ENCODE measurements at places on chromosomes 6 and 20.

DNA sequence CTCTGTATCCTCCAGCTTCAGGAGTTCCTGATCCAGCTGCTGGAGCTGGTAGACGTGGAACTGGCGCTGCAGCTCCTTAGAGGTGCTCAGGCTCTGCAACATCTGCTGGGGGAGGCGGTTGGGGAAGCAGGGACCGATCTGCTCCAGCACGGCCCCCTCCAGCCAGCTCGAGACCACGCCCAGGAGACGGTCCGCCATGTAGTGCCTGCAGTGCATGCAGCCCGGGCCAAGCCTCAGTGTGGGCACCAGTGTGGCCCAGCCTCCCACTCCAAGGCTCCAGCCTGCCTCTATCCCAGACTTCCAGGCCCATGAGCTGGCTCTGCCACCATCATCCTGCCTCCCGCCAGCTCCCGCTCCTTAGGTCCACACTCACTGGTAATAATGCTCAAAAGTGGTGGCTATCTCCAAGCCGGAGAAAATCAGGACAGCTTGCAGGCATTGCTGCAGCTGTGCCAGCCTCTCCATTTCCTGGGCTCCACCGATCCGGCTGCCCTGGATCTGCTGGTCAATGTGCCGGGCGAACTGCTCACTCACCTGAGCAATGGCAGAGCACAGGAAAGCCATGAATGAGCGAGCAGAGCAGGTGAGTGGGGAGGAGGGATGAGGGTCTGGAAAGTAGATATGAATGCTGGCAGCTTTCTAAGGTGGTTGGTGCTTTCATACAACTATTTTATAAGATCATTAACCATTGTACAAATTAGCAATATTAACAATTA, 13.0 kb downstream of the CUL7 start:
- no peak for DNase-seq

- no peak for DNase-seq
Observed at GRCh38 chr6:33769248-33769821, 19.6 kb downstream of the LEMD2 start.

DNA sequence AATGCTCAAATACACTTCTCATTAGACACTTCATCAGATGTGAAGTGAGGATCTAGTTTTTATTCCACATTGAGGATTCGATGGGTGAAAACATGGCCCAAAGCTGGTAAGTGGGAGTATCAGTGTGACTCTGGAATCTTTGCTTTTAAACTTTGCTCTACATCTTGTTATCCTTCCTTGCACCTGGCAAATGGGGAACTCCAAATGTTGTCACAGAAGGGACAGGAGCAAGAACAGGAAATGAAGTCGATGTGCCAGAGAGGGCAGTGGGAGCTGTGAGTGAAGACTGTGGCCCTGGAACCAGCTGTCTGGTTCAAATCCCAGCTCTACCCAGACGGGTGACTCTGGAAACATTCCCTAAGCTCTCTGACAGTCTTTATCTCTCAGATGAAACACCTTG, 86.7 kb upstream of the AGPAT4 start:
- DNase-seq = no peak

DNA sequence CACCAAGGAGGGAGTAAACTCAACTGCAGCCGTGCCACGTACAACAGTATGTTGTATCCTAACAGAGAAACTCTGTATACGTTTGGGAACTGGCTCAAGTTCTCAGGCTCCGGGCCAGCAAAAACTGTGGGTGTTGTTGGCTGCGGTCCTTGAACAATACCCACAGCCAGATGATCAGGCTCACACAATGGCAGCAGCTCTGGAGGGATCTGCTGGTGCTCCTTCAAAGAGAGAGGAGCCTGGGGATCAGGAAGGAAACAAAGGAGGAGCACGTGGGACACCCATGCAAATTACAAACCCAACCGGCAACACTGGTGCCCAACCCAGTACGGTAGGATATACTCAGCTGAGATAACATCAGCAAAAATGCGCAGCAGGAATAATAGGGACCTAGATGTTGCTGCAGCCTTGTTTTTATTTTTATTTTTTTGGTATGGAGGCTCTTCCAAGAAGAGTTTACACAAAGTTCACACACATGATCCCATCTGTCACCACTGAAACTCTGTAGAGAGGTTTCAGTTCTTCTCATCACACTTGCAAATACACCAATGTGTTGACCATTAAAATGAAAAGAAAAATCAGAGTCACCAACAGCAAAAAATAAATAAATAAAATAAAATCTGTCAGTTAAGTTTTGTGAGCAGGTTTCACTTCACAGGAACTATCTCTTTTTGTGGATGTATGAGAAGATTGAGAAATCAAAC, 41.2 kb upstream of the PDE10A start:
- no peak for DNase-seq

DNA sequence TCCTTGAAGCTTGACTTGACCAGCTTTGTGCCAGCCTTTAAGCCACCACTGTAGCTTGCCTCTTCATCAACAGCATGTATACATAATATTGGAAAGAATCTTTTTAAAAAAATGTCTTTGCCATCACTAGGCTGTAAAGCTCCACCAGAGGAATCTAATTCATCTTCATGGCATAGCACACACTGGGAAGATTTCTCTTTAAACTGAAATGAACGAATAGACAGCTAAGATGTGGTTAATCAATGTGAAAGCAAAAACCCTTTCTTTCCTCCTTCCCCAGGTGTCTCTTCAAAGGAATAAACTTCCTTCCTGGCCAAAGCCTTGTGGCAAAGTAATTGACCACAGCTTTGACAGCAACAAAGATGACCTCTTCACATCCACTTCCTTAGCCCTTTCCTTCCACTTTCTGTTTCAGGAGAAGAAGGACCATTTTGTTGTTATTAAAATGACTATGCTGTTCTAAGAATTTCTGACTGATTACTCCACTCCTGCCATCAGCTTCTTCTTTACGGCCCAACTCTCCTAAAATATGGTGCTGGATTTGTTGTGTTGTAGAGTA, 428.7 kb upstream of the SOX4 start:
- DNase-seq = no peak

DNA sequence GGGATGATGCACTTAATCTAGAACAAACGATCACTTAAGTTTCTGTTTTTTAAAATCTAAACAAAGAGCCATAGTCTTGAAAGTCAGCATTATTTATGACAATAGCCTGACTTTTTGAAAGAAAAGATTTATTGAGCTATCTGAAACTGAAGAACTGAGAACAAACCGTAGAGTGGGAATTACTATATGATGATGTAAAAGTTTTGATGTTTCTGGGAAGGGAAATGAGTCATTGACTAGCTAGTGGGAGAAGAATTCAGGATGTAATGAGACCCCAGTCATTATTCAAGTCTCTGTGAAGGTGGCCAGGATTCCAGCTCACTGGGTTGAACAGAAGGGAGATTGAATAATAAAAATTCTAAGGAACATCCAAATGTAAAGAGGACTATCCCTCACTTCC, 83.4 kb upstream of the FABP7 start:
- DNase-seq = no peak
